ENCODE measurements at places on chromosomes 16 and 17.

- H3K27ac ChIP-seq: no peak overlapping the region
- DNase-seq: no peak
- H3K36me3 ChIP-seq: peaks cover 10% of the 10 kb centered on the region
- no peaks in the 10 kb centered on the region for H3K27me3 ChIP-seq
- H3K4me3 ChIP-seq: no peak overlapping the region
- peaks cover 47% of the 10 kb centered on the region for H3K4me1 ChIP-seq
Measured at GRCh38 chr16:22355487-22355908, 18.9 kb downstream of the CDR2 start.

GRCh38 chr16:30619202-30619601 is 9.0 kb upstream of the ZNF689 start:
- no peaks in the 10 kb centered on the region for H3K4me1 ChIP-seq
- no peaks in the 10 kb centered on the region for H3K27me3 ChIP-seq
- DNase-seq: no peak
- no peak overlapping the region for H3K27ac ChIP-seq
- no peak overlapping the region for H3K4me3 ChIP-seq

GRCh38 chr17:29687596-29687995 is 64.9 kb upstream of the CORO6 start:
- no peak overlapping the region for H3K27ac ChIP-seq
- H3K27me3 ChIP-seq: no peaks in the 10 kb centered on the region
- H3K4me1 ChIP-seq: no peaks in the 10 kb centered on the region
- DNase-seq: no peak

- peak overlapping the region; percentile 69 for H3K27ac ChIP-seq
- H3K36me3 ChIP-seq: no peaks in the 10 kb centered on the region
- no peak for DNase-seq
- peak overlapping the region; percentile 45 for H3K4me3 ChIP-seq
- H3K4me1 ChIP-seq: peaks cover 36% of the 10 kb centered on the region
Measured at GRCh38 chr17:17958982-17959381, 13.2 kb downstream of the TOM1L2 start.
